Dermis lymphatic vessel endothelial cell (primary cell): ENCODE measurements at places on chromosomes 3 and 15. TPM values are rescaled to one million over a fixed set of nuclear protein-coding genes. Genes with fewer than 3 reads are reported as not detected.

Gene ARGFX
- not detected in 2 replicates for total RNA-seq

Gene EBLN2
- total RNA-seq = 3.6 and 4.7 TPM in 2 replicates

Gene C15orf40
- 8.3 and 21.1 TPM in 2 replicates for total RNA-seq

Gene PSTPIP1
- total RNA-seq = not detected in 2 replicates

Gene B3GALNT1
- total RNA-seq = 8.5 and 10.1 TPM in 2 replicates

Gene VILL
- total RNA-seq = 1.8 and 2.1 TPM in 2 replicates

Gene TP63
- not detected in 2 replicates for total RNA-seq

Gene GALK2
- 51.7 and 55.4 TPM in 2 replicates for total RNA-seq

Gene ATP10A
- total RNA-seq = 0.09 and 0.54 TPM in 2 replicates

Gene EPHB3
- total RNA-seq = under 0.01 and 0.09 TPM in 2 replicates

Gene FBXW12
- total RNA-seq = not detected in 2 replicates

Gene MST1R
- total RNA-seq = 0.11 and 0.52 TPM in 2 replicates

Gene ITPKA
- 0.09 and 0.11 TPM in 2 replicates for total RNA-seq

Gene LINGO1
- total RNA-seq = 0.09 and 0.33 TPM in 2 replicates

Gene TMEM45A
- 12.0 and 13.9 TPM in 2 replicates for total RNA-seq

Gene TMEM266
- not detected in 2 replicates for total RNA-seq

Gene PLSCR2
- not detected in 2 replicates for total RNA-seq

Gene LRRC31
- total RNA-seq = not detected in 2 replicates

Gene CCDC9B
- total RNA-seq = 11.8 and 12.4 TPM in 2 replicates

Gene IMPG2
- 0.65 and 0.69 TPM in 2 replicates for total RNA-seq

Gene RPS27L
- total RNA-seq = 256 and 303 TPM in 2 replicates

Gene ZPLD1
- under 0.01 TPM in 1 of 2 replicates, not detected in the other for total RNA-seq

Gene TMC3
- not detected in 2 replicates for total RNA-seq

Gene MYO5C
- 13.8 and 14.3 TPM in 2 replicates for total RNA-seq

Gene CCR1
- total RNA-seq = not detected in 2 replicates

Gene PLSCR1
- 63.5 and 79.9 TPM in 2 replicates for total RNA-seq

Gene RPUSD2
- 8.8 and 9.9 TPM in 2 replicates for total RNA-seq

Gene PAQR5
- total RNA-seq = 0.22 TPM in 1 of 2 replicates, not detected in the other

Gene GANC
- 14.0 and 14.4 TPM in 2 replicates for total RNA-seq

Gene IQCF5
- not detected in 2 replicates for total RNA-seq

Gene CRYBG3
- 18.4 and 24.4 TPM in 2 replicates for total RNA-seq

Gene CXCR6
- total RNA-seq = 0.09 TPM in 1 of 2 replicates, not detected in the other

Gene EFHB
- 0.22 and 0.34 TPM in 2 replicates for total RNA-seq

Gene PLA2G4E
- total RNA-seq = not detected in 2 replicates

Gene HRG
- not detected in 2 replicates for total RNA-seq

Gene HTR3E
- not detected in 2 replicates for total RNA-seq

Gene C3orf20
- under 0.01 TPM in 2 replicates for total RNA-seq

Gene IL17RC
- 17.4 and 20.3 TPM in 2 replicates for total RNA-seq

Gene EFCC1
- total RNA-seq = 5.2 and 8.5 TPM in 2 replicates

Gene SLC28A1
- not detected in 2 replicates for total RNA-seq

Gene MYRIP
- total RNA-seq = 8.9 and 10.1 TPM in 2 replicates

Gene CCDC54
- total RNA-seq = not detected in 2 replicates

Gene AGTR1
- not detected in 2 replicates for total RNA-seq

Gene CCDC39
- under 0.01 TPM in 1 of 2 replicates, not detected in the other for total RNA-seq

Gene DNAJA4
- total RNA-seq = 0.86 and 1.3 TPM in 2 replicates

Gene TEX55
- not detected in 2 replicates for total RNA-seq

Gene SRGAP3
- 0.33 and 1.5 TPM in 2 replicates for total RNA-seq

Gene EXOG
- total RNA-seq = 5.9 and 8.8 TPM in 2 replicates

Gene MOBP
- total RNA-seq = under 0.01 TPM in 1 of 2 replicates, not detected in the other

Gene IL20RB
- total RNA-seq = 0.17 and 0.54 TPM in 2 replicates

Gene OSTN
- not detected in 2 replicates for total RNA-seq

Gene CEMIP
- under 0.01 and 0.17 TPM in 2 replicates for total RNA-seq

Gene GRK7
- total RNA-seq = not detected in 2 replicates

Gene SLC22A14
- under 0.01 TPM in 2 replicates for total RNA-seq

Gene ARNT2
- under 0.01 and 0.09 TPM in 2 replicates for total RNA-seq

Gene KCNAB1
- under 0.01 TPM in 1 of 2 replicates, not detected in the other for total RNA-seq

Gene TLR9
- not detected in 2 replicates for total RNA-seq

Gene SPTBN5
- total RNA-seq = 0.76 and 1.0 TPM in 2 replicates
